GM23338 (cell line): ENCODE measurements at places on chromosomes 11 and 22. TPM values are rescaled to one million over a fixed set of nuclear protein-coding genes. Genes with fewer than 3 reads are reported as not detected.

DNA sequence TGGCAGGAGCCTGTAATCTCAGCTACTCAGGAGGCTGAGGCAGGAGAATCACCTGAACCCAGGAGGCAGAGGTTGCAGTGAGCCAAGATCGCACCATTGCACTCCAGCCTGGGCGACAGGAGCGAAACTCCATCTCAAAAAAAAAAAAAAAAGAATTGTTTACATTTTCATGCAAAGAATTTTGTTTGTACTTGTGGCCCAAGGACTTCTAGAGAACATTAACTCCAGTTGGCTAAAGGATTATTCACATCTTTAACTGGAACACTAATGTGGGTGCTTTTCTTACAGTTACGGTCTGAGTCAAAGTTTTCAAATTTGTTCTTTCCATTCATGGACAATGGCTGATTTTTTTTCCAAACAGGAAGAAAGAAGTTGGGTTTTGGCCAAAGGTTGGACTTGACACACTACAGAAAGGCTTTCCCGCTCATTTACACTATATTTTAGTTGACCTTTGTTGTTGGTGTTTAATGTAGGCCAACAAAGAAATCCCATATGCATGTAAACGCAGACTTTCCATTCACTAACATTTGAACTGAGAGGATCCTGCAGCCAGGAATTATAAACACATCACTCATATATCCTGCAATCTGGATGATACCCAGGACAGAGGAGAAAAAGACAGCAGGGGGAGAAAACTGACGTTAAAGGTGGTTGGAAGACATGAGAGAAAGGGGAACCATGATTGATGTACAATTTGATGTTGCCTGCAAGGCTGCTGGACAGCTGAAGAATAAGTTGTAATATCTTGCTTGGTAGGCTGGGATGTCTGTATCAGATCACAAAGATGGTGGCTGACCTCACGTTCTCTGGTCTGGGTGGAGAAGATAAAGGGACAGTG lies 13.1 kb downstream of the POU2AF1 start:
- no peak for DNase-seq

DNA sequence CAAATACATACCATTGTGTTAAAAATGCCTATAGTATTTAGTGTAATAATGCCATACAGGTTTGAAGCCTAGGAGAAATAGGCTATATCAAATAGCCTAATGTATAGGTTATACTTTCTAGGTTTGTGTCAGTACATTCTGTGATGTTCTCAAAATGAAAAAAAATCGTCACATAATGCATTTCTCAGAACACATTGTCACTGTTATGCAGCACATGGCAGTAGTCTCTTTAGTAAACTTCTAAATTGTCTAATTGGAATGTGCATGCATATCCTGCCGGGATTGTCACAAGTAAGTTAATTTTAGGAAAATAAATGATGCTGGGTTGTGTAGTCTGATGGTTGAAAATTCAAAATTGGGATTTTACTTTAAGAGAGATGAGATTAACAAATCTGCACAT lies 920.1 kb upstream of the CNTN5 start:
- DNase-seq = no peak

GRCh38 chr11:729492-730074 lies 17.7 kb upstream of the TALDO1 start:
- DNase-seq = no peak

DNA sequence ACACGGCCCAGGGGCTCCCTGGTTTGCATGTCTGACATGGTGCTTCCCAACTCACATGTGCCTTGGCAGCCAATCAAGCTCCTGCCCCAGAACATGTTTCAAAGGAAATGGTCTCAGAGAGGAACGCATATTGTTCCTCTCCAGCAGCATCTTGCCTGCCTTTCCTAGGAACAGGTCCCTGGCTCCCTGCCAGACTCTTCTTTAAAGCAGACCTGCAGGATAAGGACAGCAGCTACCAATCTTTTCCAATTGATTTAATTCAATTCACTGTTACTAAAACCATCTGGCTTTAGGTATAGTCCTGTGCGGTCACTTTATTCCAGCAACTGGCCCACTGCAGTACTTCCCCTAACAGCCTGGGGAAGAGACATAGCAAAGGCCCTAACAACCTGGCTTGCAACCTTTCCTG lies 79.9 kb downstream of the AMBRA1 start:
- no peak for DNase-seq

RIMBP3B gene
- total RNA-seq = 0.04 and 0.10 TPM in 2 replicates

DNA sequence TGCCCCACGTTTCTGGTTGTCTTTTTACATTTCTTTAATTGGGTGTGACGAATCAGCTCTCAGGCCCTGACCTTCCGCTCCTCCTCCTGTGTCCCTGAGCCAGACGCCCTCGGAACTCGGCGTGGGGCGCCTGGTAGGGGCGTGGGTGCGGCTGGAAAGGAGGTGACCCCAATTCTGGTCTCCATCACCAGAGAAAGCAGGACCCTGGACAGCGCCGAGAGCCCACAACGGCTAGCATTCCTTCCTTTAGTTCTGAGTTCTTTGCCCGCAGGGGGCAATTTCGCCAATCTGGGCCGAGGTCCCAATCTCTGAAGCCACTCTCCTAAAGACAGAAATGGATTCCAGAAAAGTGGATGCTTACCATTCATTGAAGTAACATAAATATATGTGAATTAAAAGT lies 11.7 kb upstream of the RBMXL2 start:
- peak; percentile 79 for DNase-seq

GRCh38 chr11:56782167-56782847 lies 33.8 kb upstream of the OR9G4 start:
- DNase-seq = no peak

DNA sequence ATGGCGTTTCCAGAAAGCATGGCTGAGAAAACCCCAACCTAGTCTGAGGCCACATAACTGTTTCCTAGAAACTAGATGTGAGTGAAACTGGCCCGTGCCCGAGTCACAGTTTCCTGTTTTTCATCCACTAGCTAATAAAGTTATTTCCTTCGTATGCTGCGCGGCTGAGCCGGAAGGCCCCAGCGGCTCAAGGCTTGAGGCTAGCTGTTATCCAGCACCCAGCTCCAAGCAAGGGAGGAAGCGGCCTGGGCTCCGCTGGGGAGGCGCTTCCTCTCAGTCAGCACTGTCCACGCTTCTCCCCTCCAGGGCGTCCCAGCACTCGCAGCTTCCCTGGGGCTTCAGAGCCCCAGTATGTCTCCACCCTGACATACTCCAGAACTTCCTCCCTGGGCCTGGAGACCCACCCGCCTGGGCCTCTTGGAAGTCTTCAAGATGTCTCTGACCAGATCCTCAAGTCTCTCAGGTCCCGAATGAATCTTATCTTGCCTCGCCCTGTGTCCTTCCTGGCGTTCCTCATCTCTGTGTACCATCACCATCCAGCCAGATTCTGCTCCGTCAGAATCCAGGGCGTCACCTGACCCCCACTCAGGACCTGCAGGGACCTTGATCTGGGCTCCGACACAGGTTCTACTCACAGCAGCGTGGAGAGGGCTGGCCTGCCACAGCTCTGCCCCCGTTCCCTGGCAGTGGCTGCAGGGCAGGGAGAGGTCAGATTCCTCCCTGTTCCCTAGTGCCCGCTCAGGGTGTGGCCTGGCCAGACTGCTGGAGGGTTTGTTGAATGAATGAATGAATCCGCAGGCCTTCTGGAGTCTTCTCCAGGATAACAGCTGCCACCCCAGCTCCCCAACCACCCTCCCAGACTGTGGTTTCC lies 81.9 kb downstream of the LRRC32 start:
- DNase-seq = no peak

CEND1 gene
- 3.1 and 5.5 TPM in 2 replicates for total RNA-seq

KIAA0930 gene
- 78.6 and 81.8 TPM in 2 replicates for total RNA-seq

GRCh38 chr11:69520186-69520916 lies 38.9 kb downstream of the LINC01488 start:
- no peak for DNase-seq
